Testis (tissue), 5 donors: ENCODE measurements at places on chromosomes 16 and 17. TPM values are rescaled to one million over a fixed set of nuclear protein-coding genes. Genes with fewer than 3 reads are reported as not detected.

CCL8 gene
- 0.56 TPM for total RNA-seq

DNA sequence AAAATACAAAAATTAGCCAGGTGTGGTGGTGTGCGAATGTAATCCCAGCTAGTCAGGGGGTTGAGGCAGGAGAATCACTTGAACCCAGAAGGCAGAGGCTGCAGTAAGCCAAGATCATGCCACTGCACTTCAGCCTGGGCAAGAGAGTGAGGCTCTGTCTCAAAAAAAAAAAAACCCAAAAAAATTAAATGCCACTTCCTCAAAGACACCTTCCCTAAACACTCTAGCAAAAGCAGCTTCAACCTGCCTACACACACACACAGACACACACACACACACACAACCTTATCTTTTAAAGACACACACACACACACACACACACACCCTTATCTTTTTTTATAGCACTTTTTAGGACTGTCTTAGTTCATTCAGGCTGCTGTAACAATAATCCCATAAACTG, 201.7 kb upstream of the PSMD7 start:
- no peaks in the 10 kb centered on the region for H3K4me1 ChIP-seq
- H3K27ac ChIP-seq = no peak overlapping the region
- DNase-seq = no peak
- H3K27me3 ChIP-seq = no peaks in the 10 kb centered on the region

GRCh38 chr16:17404941-17405689, 65.6 kb downstream of the XYLT1 start:
- peaks cover 23% of the 10 kb centered on the region for H3K4me1 ChIP-seq
- H3K27ac ChIP-seq = peak overlapping the region; percentile 82
- H3K36me3 ChIP-seq = no peaks in the 10 kb centered on the region
- no peak overlapping the region for H3K4me3 ChIP-seq

GRCh38 chr16:22210285-22210684, 4.2 kb downstream of the EEF2K start:
- H3K4me1 ChIP-seq = peaks cover 14% of the 10 kb centered on the region
- H3K27me3 ChIP-seq = no peaks in the 10 kb centered on the region
- H3K4me3 ChIP-seq = no peak overlapping the region
- DNase-seq = no peak

TP53TG3D gene
- 11.5 TPM for total RNA-seq

GRCh38 chr17:71535321-71535720, 585.5 kb upstream of the SOX9 start:
- H3K27ac ChIP-seq = no peak overlapping the region
- H3K27me3 ChIP-seq = no peaks in the 10 kb centered on the region
- peaks cover 5% of the 10 kb centered on the region for H3K4me1 ChIP-seq
- H3K36me3 ChIP-seq = no peaks in the 10 kb centered on the region
- no peak for DNase-seq

DNA sequence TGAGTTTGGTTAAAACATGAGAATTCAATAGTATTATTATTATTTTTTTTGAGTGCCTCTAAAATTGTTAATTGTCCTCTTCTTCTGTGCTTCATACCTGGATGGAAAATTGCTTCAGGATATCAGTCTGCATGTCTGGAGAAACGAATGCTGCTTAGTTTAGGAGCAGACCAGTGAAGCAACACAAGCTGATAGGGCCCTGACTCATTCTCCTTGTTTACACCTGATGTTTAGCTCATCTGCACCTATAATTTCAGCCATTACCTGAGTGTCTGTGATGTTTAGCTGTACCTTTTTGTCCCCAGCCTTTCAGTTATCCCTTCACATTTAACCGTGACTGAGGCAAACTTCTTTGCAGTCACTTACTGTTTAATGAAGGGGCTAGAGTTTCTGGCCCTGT, 14.8 kb downstream of the SNTB2 start:
- peaks cover 24% of the 10 kb centered on the region for H3K4me1 ChIP-seq
- no peaks in the 10 kb centered on the region for H3K27me3 ChIP-seq
- H3K4me3 ChIP-seq = no peak overlapping the region
- no peak for DNase-seq
- peak overlapping the region; percentile 43 for H3K27ac ChIP-seq
- no peaks in the 10 kb centered on the region for H3K36me3 ChIP-seq

HID1 gene
- total RNA-seq = 40.9 TPM

DNA sequence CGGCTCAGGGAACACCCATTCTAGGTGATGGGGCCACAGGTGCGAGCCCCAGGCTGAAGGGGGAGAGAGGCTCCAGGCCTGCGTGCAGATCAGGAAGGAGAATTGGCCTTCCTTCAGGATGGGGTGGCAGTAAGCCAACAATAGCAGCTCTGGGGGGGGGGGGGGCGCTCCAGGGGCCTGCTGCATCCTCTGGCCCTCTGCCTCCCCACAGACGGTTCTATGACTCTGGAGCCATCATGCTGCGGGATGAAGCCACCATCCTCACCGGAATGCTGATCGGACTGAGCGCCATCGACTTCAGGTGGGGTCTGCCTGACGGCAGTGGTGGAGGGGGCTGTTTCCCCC, 6.1 kb downstream of the RUNDC3A start:
- no peak for DNase-seq
- no peaks in the 10 kb centered on the region for H3K27me3 ChIP-seq
- H3K4me1 ChIP-seq = no peaks in the 10 kb centered on the region
- no peak overlapping the region for H3K4me3 ChIP-seq
- no peaks in the 10 kb centered on the region for H3K36me3 ChIP-seq
- no peak overlapping the region for H3K27ac ChIP-seq

DNA sequence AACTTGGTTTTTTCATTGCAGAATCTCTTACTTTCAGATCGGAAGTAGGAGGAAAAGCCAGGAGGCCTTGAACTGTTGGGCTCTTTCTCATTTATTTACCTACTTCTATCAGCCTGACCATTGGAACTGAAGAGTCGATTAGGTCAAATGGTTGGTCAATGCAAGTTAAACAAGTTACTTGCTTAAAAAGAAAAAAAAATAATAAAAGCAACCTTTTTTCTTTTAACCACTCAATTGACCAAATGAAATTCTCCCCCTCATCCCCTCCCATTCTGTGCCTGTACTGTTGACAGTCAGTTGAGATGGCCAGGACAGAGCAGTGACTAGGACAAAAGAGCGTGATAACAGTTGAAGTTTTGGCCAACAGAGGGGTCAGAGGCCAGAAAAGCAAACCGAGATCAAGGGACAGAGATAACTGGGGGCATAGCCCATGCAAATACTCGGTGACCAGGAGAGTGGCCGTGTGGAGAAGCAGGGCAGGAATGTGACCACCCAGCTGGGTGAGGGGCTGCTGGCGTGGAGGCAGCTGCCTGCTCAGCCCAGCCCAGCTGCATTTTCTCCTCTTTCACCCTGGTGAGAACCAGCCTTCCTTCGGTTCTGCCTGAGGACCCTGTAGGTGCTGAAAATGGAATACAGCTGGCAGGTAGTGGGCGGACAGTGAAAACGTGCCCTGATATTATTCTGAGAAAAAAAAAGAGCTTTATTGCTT, 72.2 kb downstream of the HS3ST3B1 start:
- no peaks in the 10 kb centered on the region for H3K4me1 ChIP-seq
- DNase-seq = no peak
- H3K27me3 ChIP-seq = no peaks in the 10 kb centered on the region
- H3K4me3 ChIP-seq = no peak overlapping the region
- no peak overlapping the region for H3K27ac ChIP-seq

DNA sequence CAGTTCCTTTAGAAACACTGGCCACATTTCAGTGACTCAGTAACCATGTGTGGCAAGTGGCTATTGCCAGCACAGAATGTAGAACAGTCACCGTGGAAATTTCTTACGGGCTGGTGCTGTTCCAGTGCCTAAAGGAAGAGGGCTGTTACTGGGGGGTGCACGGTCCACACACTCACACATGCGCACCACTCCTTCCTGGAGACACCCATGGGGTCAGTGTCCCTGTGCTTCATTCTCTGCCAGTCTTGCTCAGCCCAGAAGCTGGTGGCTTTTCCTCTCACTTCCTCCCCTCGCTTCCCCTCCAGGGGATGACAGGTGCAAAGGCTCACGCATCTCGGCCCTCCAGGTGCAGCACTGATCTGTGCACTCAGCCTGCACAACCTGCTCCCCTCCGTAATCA, 115.6 kb downstream of the CCDC182 start:
- H3K27ac ChIP-seq = no peak overlapping the region
- no peaks in the 10 kb centered on the region for H3K27me3 ChIP-seq
- no peak for DNase-seq
- peaks cover 2% of the 10 kb centered on the region for H3K4me1 ChIP-seq
- H3K36me3 ChIP-seq = no peaks in the 10 kb centered on the region

CTF1 gene
- total RNA-seq = 5.9 TPM

ASPHD1 gene
- 13.7 TPM for total RNA-seq

DPEP3 gene
- 138 TPM for total RNA-seq

GJD3 gene
- 2.1 TPM for total RNA-seq
